Stimulated activated CD4-positive, alpha-beta T cell treated with anti-CD3 and anti-CD28 coated beads, Interleukin-1b, Interleukin-23, amount 100 ng/mL, for 1 hour (primary cell): ENCODE measurements at places on chromosomes 6 and 20.

- DNase-seq, result no peak
These were observed 7.6 kb upstream of the TREML2 start for GRCh38 chr6:41208439-41209106.

DNA sequence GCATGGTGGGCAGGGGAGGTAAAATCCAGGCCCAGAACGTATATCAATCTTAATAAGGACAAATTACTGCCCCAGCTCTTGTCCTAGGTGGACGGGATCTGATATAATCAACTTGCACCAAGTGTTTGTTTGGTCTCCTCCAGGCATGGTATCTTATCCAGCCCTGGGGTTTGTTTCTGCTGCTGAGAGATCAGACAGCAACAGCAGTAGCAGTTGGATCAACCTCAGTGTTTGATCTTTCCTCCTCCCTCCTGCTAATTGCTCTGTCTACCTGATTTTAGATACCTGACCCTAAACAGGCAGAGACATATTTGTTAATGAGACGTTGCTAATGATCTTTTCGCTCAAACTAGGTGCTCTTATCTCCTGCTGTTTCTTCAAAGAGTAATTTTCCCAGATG, 100.4 kb upstream of the BACH2 start:
- DNase-seq, result no peak

GRCh38 chr20:8788831-8789230, 280.1 kb upstream of the PLCB4 start:
- no peak for DNase-seq

- no peak for DNase-seq
These were observed 195.7 kb downstream of the FARS2 start for GRCh38 chr6:5457041-5457440.

DNA sequence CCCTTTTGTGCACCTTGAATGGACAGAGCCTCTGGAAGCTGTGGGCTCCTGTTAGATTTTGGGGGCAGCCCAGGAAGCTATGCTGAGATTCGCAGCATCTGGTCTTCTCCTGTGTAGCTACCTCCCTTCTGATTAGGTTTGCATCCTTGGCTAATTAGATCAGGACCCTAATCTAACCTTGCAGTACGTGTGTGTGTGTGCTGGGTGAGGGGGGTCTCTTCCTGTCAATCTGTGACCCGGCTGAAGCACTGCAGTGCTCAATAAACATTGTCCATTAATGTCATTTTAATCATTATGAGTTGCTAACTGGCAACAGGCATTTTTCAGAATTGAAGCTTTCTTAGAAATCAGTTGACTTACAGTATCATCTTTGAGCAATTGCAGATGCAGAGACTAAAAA, 229.1 kb upstream of the STXBP5 start:
- DNase-seq, result no peak

DNA sequence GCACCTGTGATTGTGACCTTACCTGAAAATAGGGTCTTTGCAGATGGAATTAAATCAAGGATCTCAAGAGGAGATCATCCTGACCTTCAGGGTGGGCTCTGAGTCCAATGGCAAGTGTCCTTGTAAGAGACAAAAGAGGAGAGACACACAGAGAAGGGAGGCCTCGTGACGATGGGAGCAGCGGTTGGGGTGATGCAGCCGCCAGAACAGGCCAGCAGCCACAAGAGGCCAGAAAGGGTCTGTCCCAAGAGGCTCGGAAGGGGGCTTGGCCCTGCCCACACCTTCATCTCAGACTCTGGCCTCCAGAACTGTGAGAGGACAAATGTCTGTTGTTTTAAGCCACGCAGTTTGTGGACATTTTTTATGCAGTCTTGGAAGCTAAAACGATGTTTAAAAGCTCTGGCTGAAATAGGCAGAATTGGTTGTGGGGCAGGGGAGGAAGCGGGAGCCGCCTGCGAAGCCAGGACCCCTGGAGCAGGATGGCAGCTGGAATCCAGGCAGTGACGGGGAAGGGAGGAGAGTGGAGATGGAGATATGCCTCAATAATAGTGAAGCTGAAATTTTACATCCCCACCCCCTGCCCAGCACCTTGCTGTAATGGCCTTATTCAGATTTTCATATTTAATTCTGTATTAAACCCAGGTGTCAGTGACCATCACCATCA, 216.4 kb downstream of the ANKRD60 start:
- no peak for DNase-seq

GRCh38 chr6:158488065-158488464, 71.8 kb upstream of the TMEM181 start:
- no peak for DNase-seq

DNA sequence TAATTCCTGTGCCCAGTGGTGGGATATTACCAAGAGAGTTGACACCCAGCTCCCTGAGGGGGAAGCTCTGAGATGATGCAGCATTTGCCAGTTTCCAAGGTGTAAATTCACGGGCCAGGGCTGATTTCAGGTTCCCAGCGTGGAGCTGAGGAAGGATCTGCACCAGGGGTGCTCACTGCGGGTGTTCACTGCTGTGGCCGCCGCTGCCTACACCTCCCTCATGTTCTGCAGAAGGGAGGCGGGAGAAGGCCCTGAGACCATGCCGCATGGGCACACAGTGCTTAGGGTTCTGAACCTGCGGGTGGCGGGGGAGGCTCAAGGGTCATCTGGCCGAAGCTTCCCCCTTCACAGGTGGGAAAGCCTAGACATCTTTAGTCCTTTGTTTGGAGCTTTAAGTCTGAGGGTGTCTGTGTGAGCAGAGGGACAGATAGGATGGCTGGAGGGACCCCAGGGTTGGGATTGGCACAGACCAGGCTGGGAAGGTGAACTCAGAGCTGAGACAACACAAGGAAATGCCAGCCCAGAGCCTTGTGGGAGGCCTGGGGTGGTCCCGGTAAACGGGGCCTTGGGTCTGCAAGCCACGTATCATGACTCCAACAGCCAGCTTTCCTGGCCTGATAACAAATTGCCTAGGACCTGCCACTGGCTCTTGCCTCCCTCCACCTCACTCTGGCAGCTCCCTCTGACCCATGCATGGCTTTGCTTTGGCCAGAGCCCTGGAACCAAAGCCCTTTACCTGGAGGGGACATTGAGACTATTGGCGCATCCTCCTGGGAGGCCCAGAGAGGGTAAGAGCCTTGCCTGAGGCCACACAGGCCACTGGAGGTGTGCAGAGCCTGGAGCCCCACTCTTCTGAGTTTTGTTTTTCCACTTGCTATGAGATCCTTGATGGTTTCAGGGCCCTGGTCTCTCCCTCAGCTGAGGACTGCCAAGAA, 40.4 kb downstream of the SYNJ2 start:
- DNase-seq, result no peak

DNA sequence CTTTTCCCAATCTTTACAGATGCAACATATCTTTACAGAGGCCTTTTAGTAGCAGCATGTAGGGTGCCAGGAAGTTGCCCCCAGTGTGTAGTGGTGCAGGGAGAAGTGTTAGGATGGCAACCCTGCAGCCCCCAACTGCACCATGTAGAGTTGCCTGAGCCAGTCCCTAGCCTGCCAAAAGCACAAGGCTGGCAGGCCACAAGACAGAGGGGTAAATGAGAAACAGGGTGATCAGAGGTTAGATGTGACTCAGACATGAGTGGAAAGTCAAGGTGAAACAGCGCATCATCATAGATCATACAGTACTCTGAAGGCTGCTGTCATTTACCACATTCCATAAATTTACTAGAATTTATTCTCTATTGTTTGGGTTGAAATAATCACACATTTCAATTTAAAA, 467.5 kb downstream of the PRKN start:
- no peak for DNase-seq

GRCh38 chr6:129893640-129894039, 32.5 kb upstream of the TMEM244 start:
- DNase-seq, result no peak

DNA sequence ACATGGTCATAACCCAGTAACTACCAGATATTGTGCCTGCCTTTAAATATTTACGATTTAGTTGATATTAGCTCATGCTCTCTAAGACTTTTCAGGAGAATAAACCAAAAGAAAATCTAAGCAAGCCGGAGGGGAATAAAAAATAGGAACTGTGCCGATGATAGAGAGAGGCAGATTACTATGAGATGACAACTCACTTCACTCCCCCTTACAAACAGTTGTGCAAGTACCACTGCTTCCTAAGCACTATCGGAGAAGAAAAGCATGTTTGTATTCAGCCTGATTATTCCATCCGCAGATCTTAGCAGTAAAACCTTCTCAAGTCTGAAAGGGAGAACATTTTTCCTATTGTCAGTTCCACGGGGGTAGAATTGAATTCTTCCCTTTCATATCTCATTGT, 294.4 kb downstream of the KCNQ5 start:
- DNase-seq, result no peak

- DNase-seq, result no peak
These were observed 113.5 kb upstream of the PHACTR1 start for GRCh38 chr6:12602951-12603672.
